ENCODE measurements at places on chromosomes 5 and 9. TPM values are rescaled to one million over a fixed set of nuclear protein-coding genes. Genes with fewer than 3 reads are reported as not detected.

Gene KCNN2
- total RNA-seq = not detected

Gene TOR1B
- total RNA-seq = 21.3 TPM

Gene UNC5A
- total RNA-seq = not detected

Gene UGT3A2
- total RNA-seq = not detected

Gene IL5
- total RNA-seq = not detected

Gene FCN1
- 1.1 TPM for total RNA-seq
